ENCODE measurements at places on chromosomes 5 and 9.

GRCh38 chr5:176660860-176661641, 13.8 kb downstream of the TSPAN17 start:
- peak; percentile 92 for DNase-seq

DNA sequence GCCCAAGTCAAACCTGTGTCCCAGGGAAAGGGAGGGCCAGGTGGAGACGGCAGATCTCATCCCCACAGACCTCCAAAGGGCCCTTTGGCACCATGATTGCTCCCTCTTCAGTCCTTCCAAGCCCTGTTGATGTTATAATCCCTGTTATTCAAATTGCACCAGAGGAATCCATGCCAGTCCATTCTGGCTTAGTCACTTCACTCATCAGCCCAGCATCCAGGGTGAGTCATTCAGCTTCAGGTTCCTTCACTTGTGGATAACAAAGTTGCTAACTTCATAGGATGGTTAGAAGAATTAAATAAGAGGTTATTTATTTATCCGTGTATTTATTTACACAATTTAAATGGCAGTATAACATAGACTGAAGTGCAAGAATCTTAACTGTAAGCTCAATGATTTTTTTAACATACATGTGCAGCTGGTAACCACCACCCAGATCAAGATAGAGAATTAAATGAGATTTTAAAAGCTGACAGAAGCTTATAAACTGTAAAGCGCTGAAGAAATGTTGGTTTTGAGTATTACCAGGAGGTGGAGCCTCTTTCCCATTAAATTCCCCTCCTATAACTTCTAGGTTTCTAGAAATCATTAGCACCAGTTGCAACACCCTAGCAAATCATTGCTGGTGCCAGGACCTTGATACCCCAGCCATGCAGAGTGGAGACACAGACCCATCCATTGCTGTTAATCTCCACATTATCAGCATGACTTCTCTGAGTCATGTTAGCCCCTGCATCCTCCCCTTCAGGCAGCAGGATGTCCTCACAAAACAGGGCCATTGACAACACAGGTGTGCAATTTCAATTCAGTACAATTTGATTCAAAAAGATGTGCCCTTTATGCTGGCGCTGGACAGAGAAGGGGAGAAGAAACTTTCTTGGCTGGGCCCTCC, 77.4 kb downstream of the SEC61B start:
- DNase-seq = no peak

- no peak for DNase-seq
Observed at GRCh38 chr9:18056269-18056992, 417.5 kb upstream of the ADAMTSL1 start.

- no peak for DNase-seq
Observed at GRCh38 chr5:132470596-132470995, 20.0 kb downstream of the IRF1 start.

DNA sequence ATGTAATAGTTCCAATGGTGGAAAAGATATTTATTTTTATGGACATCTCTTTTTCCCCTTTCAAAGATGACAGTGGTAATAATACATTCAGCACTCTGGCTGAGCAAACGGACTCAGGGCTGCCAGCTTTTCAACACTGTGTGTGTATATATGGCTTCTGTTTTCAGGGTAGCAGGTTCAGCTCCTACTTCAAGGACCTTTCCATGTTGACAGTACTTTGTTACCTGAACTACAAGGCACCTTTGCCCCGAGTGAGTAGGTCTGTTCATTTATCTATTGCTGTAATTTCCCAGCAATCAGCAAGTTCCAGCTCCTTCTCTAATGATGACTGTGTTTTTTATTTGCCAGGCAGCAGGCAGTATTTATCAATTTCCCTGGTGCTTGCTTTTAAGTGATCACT, 387.4 kb upstream of the KIF2A start:
- DNase-seq = no peak
